Left ventricle myocardium inferior (tissue), 1 donor: ENCODE measurements at places on chromosomes 12 and 14. TPM values are rescaled to one million over a fixed set of nuclear protein-coding genes. Genes with fewer than 3 reads are reported as not detected.

- DNase-seq, result no peak
Measured at GRCh38 chr12:78767264-78767981, 97.2 kb upstream of the SYT1 start.

DNA sequence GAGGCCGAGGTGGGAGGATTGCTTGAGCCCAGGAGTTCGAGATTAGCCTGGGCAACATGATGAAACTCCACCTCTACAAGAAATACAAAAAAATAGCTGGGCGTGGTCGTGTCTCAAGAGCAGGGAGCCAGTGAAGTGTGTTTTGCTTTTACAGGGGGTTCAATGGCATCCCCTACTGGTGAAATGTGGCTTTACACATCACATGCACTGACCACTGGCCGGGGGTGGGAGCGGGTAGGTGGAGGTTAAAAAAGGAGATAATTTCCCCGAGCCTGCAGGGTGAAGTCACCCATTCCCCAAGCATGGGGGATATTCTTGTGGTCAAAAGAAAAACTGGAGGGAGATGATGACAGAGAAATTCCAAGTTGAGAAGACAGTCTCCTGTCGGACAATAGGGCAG lies 63.6 kb upstream of the PWP1 start:
- no peak for DNase-seq

DNA sequence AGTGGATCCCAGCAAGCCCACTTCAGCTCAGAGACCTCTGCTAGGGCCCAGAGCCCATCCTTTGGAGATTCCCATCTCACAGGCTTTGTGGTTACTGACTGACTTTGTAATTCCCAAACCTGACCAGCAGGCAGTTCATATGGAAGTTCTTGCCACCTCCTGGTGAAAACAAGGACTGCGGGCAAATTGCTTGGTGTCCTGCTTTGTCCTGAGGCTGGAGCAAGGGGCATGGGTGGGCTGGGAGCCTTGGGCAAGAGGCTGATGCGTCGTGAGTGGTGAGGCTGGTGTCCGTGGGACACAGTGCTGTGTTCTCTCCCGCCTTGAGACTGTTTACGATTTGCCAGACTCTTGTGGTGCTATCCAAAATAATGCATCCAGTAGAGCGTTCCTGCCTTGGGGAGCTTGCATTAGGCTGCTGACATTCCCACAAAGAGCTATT lies 91.0 kb downstream of the LRRC74A start:
- DNase-seq, result peak; percentile 47

GRCh38 chr12:44225149-44225510 lies 389.2 kb downstream of the TMEM117 start:
- no peak for DNase-seq

DNA sequence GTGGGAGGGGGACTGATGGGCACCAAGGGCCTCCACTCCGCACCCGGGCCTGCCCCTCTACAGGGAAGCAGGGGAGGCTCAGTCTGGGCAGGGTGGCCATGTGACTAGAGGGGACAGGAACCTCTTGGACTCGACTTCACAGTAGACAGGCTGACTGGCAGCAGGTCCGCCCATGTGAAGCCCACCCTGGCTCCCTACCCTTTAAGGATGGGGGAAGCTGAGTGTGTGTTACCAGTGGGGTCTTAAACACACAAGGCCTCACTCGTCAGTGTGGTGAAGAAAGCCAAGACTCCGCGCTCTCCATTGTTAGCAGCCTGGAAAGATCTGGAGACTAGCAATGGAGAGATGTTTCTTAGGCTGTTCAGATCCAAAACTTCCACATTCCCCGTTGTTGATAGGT lies 52.4 kb downstream of the ANAPC7 start:
- DNase-seq, result no peak

- DNase-seq, result no peak
Measured at GRCh38 chr14:58258156-58258555, 13.5 kb downstream of the PSMA3 start.

The MEG3 gene
- total RNA-seq, result 17.5 TPM

The HOXC4 gene
- total RNA-seq, result not detected

The CD27 gene
- total RNA-seq, result 0.16 TPM
